ENCODE measurements at places on chromosomes 4 and X.

DNA sequence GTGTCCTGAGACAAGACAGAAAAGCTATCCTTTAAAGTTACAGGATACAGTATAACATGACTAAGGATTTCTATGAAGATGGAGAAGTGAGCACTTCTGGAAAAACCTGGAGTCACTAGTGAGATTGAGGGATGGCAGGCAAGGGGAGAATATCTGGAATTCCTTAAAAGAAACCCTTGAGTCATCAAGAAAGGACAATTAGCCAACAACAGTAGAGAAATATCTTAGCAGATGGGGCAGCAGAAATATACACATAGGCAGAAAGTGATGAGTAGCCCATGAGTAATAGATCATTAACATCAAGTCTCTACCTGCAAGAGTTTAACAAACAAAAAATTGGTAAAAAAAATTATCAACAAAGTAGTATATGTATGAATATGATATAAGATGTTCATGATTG is 858.8 kb upstream of the FRG1 start:
- no peak for DNase-seq

DNA sequence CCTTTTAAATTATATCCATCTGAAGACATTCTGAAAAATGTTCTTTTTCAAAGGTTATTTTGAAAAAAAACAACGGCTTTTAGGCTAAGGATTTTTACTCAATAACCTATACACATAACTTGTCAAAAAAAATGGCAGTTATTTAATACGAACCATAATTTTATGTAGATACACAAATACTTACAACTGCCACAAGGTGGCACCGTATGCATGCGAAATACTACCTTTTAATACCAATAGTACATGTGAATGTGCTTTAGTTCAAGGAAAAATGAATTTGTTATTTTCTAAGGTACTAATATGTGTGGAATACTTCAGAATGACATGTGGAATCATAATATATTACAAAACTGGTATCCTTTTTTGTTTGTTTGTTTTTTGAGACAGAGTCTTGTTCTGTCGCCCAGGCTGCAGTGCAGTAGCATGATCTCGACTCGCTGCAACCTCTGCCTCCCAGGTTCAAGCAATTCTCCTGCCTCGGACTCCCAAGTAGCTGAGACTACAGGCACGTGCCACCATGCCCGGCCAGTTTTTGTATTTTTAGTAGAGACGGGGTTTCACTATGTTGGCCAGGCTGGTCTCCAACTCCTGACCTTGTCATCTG is 4.6 kb upstream of the MAD2L1 start:
- no peak for DNase-seq

- no peak for DNase-seq
These were observed 415.0 kb downstream of the BCOR start for GRCh38 chrX:39682778-39683177.

DNA sequence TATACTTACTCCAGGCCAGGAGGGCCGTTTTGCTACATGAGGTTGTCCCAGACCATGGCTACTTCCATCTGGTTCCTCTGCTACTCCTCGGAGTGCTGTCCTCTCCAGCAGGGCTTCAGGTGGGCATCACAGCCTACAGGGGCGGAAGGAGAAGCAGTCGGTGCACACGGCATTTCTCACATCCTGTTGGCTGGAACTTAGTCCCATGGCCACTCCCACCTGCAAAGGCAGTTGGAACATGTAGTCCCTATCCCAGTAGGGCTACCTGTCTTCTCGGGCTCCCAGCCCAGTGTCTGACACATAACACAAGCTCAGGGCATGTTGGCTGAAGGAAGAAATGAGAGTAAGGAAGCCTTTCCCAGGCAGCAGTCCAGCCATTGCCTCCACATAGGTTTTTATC is 7.7 kb upstream of the STK32B start:
- no peak for DNase-seq

DNA sequence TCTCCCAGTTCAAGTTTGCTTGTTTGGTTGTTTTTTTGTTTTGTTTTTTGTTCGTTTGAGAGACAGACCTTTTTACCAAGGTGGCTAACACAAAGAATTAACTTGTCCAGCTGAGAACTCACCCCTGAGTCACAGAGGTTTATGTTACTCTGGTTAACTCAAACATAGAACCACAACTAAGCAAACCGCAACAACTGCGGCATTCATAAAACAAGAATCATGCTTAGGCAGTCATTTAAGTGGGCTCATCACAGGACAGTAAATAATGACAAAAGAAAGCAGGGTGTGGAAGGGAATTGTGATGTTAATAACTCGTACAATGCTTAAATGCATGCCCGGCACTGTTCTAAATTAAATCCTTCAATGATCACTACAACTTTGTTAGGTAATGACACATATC is 24.7 kb upstream of the IL13RA1 start:
- DNase-seq: no peak

DNA sequence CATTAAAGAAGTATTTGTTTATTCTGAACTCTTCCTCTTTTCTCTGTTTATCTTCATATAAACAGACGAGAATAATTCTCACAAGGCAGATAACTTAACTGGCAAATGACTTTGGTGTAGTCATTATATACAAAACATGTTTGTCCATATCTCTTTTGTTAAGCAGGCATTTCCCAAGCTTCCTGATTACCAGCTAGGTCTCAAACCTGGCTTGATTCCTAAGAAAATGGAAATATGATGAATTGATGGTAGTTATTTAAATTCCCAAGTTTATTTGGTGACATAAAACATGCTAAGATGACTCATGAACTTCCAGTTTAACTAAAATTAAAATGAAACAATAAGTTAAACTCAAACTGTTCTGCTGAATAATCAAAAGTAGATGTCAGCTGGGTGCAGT is 96.8 kb downstream of the ARSJ start:
- DNase-seq: no peak

DNA sequence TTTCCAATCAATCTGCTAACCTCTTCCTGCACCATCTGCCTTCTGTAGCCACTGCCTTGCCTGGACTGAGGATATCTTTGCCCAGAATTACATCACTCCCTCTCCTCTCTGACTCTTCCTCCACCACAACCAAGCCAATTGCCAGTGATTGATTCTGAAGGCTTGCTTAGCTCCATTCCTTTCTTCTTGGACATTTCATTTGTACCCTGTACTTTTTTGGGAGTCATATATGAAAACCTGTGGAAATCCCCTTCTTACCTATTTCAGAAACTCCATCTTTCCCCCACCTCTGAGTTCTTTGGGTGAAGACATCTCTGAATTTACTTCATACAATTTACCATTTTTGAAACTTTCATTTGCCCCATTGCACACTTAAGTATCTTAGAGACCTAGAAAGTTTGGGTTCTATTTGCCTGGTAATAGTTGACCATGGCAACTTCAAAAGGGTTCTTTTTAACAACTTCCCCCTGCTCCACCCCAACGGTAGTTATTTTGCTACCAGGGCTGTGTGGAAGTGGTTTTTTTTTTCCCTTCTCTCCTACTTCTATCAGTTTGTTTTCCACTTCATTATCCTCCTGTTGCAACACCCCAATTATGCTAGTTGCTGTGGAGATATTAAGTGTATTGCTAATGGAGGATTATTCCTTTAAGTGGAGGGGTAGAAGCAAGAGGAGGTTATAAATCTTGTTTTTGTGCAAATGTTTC is 14.3 kb downstream of the SGMS2 start:
- no peak for DNase-seq

DNA sequence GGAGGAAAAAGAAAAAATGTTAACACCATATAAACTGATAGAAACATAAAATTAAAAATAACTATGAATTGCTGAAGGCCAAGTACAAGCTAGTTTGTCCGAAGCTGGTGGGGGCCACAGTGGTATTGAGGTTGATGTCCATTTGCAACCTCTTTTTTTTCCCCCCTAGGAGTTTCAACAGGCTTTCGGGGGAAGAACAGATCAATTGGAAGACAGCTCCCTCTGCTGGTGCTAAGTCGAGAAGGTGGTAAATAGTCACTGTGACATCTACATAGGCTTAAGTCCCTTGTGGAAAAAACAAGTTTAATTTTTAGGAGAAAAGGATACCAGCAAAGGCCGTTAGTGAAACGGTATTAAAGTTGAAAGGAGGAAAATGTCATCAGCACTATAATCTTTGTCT is 115.7 kb upstream of the ZXDA start:
- no peak for DNase-seq

DNA sequence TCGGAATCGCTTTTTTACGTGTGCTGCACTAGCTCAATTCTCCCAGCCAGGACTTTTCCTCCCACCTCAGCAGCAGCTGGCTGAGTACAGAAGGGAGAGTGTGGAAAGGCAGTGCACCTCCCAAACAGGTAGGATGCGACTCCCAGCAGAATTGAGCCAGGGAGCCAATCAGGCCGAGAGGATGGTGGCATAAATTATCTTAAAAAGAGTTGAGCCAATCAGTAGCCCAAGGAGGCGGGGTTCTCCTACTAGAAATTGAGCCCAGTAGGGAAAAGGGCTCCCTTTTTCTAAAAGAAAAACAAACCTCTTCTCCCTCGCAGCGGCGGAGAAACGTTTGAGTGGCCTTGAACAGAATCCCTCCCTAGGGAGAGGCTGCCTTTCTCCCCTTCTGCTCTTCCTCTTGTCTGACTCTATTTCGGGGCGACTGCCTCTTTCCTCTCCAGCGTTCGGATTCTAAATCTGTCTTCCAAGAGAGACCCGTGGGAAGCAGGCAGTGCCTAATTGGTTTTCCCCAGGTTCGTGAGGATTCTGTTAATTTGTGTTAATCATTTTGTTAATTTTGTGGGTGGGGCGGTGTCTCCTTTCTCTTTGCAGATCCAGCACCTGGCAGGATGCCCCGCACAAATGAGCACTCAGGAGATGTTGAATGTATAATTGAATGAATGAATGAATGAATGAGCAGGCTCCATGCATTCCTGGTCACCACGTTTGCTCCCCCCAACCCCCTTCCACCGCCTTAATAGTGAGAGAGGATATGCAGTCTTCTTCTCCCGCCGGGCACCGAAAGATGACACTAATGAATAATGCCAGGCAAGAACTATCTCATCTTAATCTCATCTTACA is at the start of gene GABRG1:
TSS of gene GABRG1 (minus strand) at position 142 of the 843 bp plus-strand sequence. CDS start at position 1, 141 bp downstream.
- DNase-seq: no peak

DNA sequence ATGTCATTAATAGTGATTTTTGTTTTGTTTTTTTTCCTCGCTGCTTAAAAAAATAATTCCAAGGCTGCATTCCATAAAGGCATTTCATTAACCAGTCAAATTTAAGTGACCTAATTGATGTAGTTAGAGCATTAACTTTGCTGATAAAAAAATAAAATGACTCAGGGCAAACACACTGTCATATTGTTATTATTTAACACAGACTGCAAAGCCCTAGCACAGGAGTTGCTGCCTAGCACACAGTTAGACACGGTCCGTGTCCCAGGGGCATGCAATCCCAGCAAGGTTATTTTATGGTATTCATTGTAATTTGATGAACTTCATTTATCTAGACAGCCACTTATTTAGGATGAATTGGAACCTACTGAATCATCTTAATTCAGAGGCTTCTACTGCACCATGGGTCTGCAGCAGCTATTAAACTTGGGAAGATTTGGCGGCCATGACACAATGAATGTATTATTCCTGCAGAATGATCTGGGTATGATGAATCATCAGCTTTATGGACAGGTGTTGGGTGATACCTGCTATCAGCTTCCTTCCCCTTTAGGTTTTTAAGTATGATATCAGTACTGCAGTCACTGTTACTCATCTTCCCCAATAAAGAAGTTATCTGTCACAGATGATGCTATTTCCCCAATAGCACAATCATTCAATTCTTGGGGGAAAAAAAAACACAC is 182.7 kb downstream of the PPARGC1A start:
- DNase-seq: no peak

DNA sequence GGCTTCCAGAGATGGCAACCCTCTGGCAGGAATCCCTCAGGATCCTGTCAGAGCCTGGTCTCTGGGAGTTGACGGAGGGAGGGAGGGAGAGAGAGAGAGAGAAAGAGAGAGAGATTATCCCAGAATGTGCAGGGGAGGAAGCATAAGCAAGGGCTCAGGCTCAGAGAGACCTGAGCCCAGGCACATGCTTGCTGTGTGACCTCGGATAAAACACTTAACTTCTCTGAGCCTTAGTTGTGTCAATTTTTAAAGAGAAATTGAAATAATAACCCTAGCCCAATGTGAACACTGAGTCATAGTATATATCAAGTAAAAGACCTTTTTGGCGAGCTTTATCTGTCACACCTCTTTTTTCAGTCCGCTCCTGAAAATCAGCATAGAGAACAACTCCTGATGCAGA is 473 bp upstream of the USP51 start:
- no peak for DNase-seq

- no peak for DNase-seq
These were observed 8.9 kb downstream of the MTHFD2L start for GRCh38 chr4:74166818-74167217.

GRCh38 chrX:53714580-53715345 is 28.2 kb upstream of the HUWE1 start:
- DNase-seq: no peak

- no peak for DNase-seq
These were observed 153.4 kb downstream of the FSTL5 start for GRCh38 chr4:162010362-162010761.

GRCh38 chr4:4990857-4991540 is 28.3 kb downstream of the CYTL1 start:
- DNase-seq: no peak

- DNase-seq: no peak
These were observed 38.8 kb downstream of the ZBTB49 start for GRCh38 chr4:4328840-4329239.

- DNase-seq: no peak
These were observed 83.3 kb downstream of the CHIC2 start for GRCh38 chr4:53981066-53981465.

GRCh38 chr4:181224852-181225251 is 1018.4 kb upstream of the TENM3 start:
- DNase-seq: no peak

GRCh38 chr4:1219566-1219950 is 29.4 kb downstream of the CTBP1 start:
- DNase-seq: no peak

- no peak for DNase-seq
These were observed 399.0 kb downstream of the GBA3 start for GRCh38 chr4:23091711-23092110.

DNA sequence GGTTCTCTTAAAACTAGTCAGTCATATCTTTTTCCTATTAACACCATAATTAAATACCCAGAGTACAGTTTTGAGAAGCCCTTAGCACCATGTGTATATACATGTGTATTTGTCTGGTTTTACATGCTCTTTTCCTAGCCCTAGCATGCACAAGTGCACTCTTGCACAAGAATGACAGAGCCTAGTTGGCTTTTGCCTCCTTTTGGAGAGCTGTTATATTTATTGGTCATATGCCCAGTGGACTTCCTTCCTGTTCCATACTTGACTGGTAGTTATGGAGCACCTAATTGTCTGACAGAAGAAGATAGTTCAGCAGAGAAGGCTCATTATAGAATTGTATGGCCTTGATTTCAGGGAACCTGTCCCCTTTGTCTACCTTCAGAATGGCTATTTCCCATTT is 155.6 kb downstream of the ARX start:
- no peak for DNase-seq

DNA sequence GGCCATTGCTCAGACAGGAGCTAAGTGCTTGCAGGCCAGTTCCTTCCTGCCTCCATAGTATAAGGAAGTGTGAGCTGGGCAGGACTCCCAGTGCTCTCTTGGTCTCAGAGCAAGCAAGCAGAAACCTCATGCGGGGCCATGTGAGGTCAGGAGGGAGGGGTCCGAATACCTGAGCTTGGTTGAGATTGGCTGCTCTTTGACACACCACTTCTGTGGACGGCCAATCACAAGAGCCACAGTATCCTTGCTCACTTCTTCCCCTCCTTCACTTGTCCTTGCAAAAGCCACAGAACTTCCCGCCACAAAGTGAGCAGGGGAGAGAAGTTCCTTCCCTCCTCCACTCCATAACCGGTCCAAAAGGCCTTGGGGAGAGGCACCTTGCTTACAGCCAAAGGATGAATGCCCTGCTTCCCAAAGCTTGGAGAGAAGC is 56.7 kb downstream of the PRPS1 start:
- DNase-seq: no peak

Data from stimulated activated CD8-positive, alpha-beta memory T cell treated with anti-CD3 and anti-CD28 coated beads, Interleukin-4, amount 100 ng/mL, for 4 hours (primary cell).